Lung (tissue), 17 donors: ENCODE measurements at places on chromosomes 7 and 10.

DNA sequence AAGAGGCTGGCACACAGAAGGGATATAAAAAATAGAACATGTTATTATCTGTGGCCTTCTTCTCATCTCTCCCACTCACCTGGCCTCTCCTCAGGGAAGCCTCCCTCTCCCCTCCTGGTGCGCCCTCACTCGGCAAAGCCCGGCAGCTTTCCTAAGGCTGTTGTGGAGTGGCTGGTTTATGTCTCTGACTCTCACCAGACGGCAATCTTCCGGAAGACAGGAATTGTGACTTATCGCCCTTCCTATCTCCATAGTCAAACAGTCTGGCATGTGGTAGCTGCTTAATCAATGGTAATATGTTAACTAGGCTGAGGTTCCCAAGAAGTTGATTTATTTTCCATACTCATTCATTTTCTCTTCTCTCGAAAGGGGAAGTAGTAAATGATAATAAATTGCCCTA lies 78.7 kb downstream of the ATXN7L1 start:
- no peak overlapping the region for H3K4me3 ChIP-seq
- no peaks in the 10 kb centered on the region for H3K4me1 ChIP-seq
- H3K36me3 ChIP-seq: no peaks in the 10 kb centered on the region

DNA sequence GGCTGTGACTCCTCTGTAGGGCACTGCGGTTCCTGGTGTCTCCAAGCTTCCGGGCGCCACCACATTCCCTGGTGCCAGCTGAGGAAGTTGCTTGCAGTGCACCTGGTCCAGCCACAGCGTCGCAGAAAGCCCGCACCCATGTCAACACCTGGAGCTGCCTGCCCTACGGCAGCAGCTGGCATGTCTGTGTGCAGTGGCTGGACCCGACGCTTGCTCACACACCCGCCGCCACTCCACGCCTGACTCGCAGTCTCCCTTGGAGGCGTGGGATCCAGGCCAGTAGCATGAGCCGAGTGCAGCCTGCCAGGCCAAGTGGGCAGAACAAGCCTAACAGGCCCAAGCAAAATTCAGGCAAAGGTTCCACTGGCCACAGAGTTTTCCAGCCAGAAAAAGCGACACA lies 118.1 kb upstream of the PHF14 start:
- DNase-seq: no peak
- H3K4me3 ChIP-seq: no peak overlapping the region
- H3K4me1 ChIP-seq: no peaks in the 10 kb centered on the region
- no peaks in the 10 kb centered on the region for H3K27me3 ChIP-seq
- no peaks in the 10 kb centered on the region for H3K36me3 ChIP-seq

DNA sequence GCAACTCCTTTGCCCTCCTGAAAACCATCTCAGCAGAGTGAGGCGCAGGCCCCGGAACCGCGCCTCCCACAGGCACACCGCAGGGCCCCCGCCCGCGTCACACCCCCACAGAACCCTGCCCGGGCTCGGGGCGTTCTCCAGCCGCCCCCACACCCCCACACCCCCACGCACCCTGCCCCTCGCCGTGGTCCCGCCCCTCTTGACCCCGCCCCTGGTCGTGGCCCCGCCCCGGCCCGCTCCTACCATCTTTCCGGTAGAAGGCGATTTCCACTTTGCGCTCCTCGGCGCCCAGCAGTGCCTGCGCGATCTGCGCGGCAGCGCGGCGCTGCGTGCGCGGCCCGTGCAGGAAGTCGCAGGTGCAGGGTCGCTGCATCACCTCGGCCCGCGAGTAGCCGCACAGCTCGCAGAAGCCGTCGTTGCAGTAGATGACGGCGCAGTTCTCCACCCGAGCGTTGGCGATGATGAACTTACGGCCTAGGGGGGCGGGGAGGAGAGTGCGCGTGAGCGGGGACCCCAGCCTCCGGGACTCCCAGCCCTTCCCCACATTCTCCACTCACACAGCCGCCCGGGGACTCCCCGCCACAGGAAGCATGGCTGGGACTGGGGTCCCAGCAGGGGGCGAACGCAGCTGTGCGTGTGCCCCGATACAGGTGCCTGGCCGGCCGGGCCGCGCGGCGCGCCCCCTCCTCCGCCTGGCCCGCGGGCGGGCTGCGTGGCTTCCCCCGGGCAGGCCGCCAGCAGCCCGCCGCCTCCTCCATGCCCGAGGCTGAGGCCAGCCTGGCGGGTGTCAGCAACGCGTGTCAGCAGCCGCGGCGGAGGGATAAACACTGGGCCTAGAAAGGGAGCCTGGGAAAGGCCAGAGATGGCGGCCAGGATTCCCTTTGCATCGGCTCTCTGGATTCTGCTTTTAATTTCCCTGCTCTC lies 3.4 kb downstream of the KCNH2 start:
- H3K36me3 ChIP-seq: no peaks in the 10 kb centered on the region
- H3K4me1 ChIP-seq: peaks cover 60% of the 10 kb centered on the region
- peak overlapping the region; percentile 92 for H3K27ac ChIP-seq
- H3K4me3 ChIP-seq: peak overlapping the region; percentile 11

GRCh38 chr10:70887804-70888800 lies at the start of gene PCBD1:
Gene PCBD1 (minus strand): TSS chr10:70888565. CDS start chr10:70888533, 32 bp downstream.
- peak within 1 kb of the TSS; percentile 81 for H3K27ac ChIP-seq
- peaks cover 3% of the 10 kb centered on the region for H3K36me3 ChIP-seq
- no peaks in the 10 kb centered on the region for H3K4me1 ChIP-seq

GRCh38 chr7:148241700-148242293 lies 348.8 kb upstream of the C7orf33 start:
- H3K27ac ChIP-seq: no peak overlapping the region
- H3K4me1 ChIP-seq: no peaks in the 10 kb centered on the region
- no peak overlapping the region for H3K4me3 ChIP-seq

GRCh38 chr7:1819259-1819841 lies 149.3 kb downstream of the ELFN1 start:
- H3K4me1 ChIP-seq: no peaks in the 10 kb centered on the region
- H3K27ac ChIP-seq: no peak overlapping the region
- no peak overlapping the region for H3K4me3 ChIP-seq
- DNase-seq: no peak
- no peaks in the 10 kb centered on the region for H3K36me3 ChIP-seq
- H3K27me3 ChIP-seq: no peaks in the 10 kb centered on the region

DNA sequence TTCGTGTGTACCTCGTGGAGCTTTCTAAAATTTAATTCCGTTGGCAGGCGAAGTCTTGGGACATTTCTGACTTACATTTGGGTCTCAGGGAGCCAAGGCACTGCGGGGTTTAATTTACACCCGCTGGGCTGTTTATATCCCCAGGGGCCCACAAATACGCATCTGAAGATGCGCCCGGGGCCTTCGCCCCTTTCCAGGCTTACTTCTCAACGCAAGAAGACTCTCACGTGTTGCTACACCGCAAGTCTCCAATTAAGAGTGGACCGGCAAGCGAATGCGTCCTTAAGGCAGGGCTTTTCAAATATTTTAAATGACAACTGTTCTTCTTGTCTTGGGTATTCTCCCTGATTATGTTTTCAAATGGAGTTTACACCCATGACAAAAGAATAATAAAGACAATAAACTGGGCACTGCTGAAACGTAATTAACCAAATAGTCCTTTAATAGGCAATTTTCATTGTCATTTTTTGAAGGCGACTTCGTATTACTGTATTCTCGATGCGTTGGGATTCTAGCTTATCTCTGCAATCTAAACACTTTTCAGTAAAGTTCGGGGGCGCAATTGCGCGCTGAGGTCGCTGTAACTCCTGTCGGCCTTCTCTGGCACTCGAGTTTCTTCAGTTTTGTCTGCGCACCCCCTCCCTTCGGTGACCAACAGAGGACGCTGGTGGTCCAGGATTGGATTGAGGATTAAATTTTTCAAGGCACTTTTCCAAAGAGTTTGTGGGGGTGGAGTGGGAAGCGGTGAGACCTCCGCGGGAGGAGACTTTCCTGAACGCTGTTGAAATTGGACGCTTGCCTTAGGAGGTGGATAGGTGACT lies 837 bp upstream of the IGFBP3 start:
- H3K4me3 ChIP-seq: no peak overlapping the region
- peak; percentile 90 for DNase-seq
- H3K4me1 ChIP-seq: peaks cover 54% of the 10 kb centered on the region
- H3K27ac ChIP-seq: peak overlapping the region; percentile 51
- no peaks in the 10 kb centered on the region for H3K36me3 ChIP-seq
- peaks cover 9% of the 10 kb centered on the region for H3K27me3 ChIP-seq

GRCh38 chr7:99235925-99236324 lies 28.0 kb upstream of the KPNA7 start:
- H3K4me3 ChIP-seq: no peak overlapping the region
- H3K27ac ChIP-seq: no peak overlapping the region
- H3K27me3 ChIP-seq: no peaks in the 10 kb centered on the region
- peaks cover 1% of the 10 kb centered on the region for H3K4me1 ChIP-seq

DNA sequence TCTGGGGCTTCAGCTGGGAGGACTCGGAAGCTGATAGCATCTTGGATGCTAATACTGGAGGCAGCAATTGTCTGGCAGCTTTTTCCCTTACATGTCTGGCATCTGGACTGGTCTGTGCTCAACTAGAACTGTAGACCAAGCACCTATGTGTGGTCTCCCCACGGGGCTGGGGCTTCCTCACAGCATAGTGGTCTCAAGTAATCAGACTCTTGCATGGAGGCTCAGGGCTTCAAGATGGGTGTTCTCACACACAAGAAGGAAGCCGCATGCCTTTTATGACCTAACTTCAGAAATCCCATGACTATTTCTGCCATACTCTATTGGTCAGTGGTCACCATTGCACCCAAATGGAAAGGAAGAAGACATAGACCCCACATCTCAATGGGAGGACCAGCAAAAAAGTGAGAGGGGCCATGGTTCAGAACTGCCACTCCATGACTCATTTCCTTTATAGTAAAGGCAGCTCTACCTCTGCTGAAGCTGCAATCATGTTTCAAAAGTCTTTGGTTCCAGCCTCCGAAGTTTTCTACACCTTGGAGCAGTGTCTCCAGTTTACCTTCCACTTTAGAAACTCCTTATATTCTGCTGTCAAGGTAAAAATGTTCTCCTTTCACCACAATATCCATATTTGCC lies 14.7 kb downstream of the AOC1 start:
- H3K27me3 ChIP-seq: no peaks in the 10 kb centered on the region
- H3K4me1 ChIP-seq: no peaks in the 10 kb centered on the region
- no peak overlapping the region for H3K4me3 ChIP-seq
- no peak for DNase-seq
- H3K36me3 ChIP-seq: no peaks in the 10 kb centered on the region

GRCh38 chr7:56474271-56474670 lies 358.1 kb upstream of the NUPR2 start:
- DNase-seq: no peak
- no peaks in the 10 kb centered on the region for H3K4me1 ChIP-seq
- no peak overlapping the region for H3K4me3 ChIP-seq
- H3K27ac ChIP-seq: no peak overlapping the region

- no peaks in the 10 kb centered on the region for H3K36me3 ChIP-seq
- DNase-seq: no peak
- H3K4me3 ChIP-seq: no peak overlapping the region
Measured at GRCh38 chr7:26533217-26533616, 241.6 kb downstream of the SNX10 start.

- no peak overlapping the region for H3K27ac ChIP-seq
- peaks cover 2% of the 10 kb centered on the region for H3K36me3 ChIP-seq
- peaks cover 7% of the 10 kb centered on the region for H3K4me1 ChIP-seq
- DNase-seq: peak; percentile 88
- H3K4me3 ChIP-seq: no peak overlapping the region
- H3K27me3 ChIP-seq: no peaks in the 10 kb centered on the region
Measured at GRCh38 chr10:28054228-28054860, 55.5 kb upstream of the ODAD2 start.

DNA sequence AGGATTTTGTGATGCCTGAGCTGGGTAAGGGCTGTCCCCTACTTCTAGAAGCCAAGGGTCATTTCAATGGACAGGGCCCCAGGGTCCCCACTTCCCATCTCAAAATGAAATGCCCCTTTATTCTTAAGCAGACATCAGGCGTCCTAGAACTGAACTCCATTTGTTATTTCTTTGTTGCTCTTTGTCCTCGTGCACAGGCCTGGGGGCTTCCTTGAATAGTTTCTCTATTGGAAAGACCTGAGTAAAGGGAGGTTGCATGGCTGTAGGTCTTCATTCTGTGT lies 311.4 kb upstream of the ZNF32 start:
- no peak overlapping the region for H3K4me3 ChIP-seq
- H3K36me3 ChIP-seq: no peaks in the 10 kb centered on the region
- H3K4me1 ChIP-seq: no peaks in the 10 kb centered on the region

- H3K4me3 ChIP-seq: no peak overlapping the region
- H3K4me1 ChIP-seq: no peaks in the 10 kb centered on the region
- H3K27me3 ChIP-seq: no peaks in the 10 kb centered on the region
- no peak for DNase-seq
- H3K36me3 ChIP-seq: no peaks in the 10 kb centered on the region
Measured at GRCh38 chr10:14118953-14119352, 211.8 kb downstream of the FRMD4A start.

- DNase-seq: no peak
- H3K27ac ChIP-seq: no peak overlapping the region
- H3K4me3 ChIP-seq: no peak overlapping the region
- H3K4me1 ChIP-seq: no peaks in the 10 kb centered on the region
Measured at GRCh38 chr7:25429731-25430130, 201.4 kb upstream of the NPVF start.

- H3K27ac ChIP-seq: no peak overlapping the region
- H3K4me1 ChIP-seq: peaks cover 2% of the 10 kb centered on the region
- peaks cover 10% of the 10 kb centered on the region for H3K27me3 ChIP-seq
- H3K36me3 ChIP-seq: no peaks in the 10 kb centered on the region
- DNase-seq: no peak
- H3K4me3 ChIP-seq: no peak overlapping the region
Measured at GRCh38 chr7:142499635-142500034, 241.8 kb upstream of the PRSS58 start.

DNA sequence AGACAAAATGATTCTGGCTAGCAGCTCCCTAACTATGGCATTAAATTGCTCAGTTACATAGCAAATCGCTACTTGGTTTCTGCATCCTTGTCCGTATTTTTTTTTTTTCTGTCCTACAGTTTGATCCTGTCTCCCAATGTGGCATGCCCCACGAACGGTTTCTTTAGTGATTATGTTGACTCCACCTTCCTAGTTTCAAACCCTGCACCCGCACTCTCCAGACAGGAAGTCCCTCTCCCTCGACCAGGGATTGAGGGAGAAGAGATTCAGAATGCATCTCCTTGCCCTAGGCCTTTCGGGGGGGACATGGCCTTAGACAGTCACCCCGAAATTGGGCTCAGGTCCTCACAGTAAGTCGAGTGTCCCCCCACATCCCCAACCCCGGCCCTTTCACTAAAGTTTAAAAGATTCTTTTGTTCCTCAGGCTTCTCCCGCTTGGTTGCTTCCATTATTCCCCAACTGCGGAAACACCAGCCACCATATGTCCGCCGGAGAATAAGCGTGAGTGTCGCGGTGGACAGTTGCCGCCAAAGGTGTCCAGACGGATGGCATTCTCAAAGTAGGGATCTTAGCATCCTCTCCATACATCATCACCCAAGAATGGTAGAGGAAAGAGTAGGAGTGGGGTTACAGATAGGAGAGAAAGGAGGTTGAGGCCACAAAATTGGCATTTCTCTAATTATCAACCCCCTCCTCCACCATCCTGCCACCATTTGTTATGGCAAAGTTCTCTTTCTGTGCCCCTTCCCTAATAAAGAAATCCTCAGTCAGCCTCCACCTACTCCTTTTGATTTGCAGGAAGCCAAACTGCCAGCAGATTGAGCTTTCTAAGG lies 7.3 kb downstream of the EVX1 start:
- H3K36me3 ChIP-seq: no peaks in the 10 kb centered on the region
- H3K4me3 ChIP-seq: no peak overlapping the region
- H3K27me3 ChIP-seq: peaks cover 15% of the 10 kb centered on the region
- no peaks in the 10 kb centered on the region for H3K4me1 ChIP-seq
- no peak overlapping the region for H3K27ac ChIP-seq
